Activated naive CD8-positive, alpha-beta T cell treated with anti-CD3 and anti-CD28 coated beads, Interleukin-2, amount 50 U/mL, for 24 hours (primary cell): ENCODE measurements at places on chromosomes 7 and 10.

GRCh38 chr10:100009283-100009792 is 409 bp downstream of the DNMBP start:
- DNase-seq = no peak

DNA sequence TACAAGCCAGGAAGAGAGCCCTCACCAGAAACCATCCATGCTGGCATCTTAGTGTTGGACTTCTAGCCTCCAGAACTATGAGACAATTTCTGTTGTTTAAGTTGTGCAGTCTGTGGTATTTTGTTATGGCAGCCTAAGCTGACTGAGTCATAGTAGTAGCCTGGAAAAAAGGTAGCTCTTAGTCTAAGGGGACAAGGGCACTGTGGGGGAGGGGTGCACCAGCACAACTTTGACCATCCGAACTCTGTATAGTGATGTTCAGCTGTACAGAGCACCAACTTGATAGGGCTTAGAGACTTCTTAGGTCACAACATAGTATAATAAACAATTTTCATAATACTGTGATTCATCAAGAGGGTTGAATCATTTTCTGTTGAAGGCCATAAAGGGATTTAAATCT is 14.3 kb downstream of the EIF4EBP2 start:
- DNase-seq = peak; percentile 14

DNA sequence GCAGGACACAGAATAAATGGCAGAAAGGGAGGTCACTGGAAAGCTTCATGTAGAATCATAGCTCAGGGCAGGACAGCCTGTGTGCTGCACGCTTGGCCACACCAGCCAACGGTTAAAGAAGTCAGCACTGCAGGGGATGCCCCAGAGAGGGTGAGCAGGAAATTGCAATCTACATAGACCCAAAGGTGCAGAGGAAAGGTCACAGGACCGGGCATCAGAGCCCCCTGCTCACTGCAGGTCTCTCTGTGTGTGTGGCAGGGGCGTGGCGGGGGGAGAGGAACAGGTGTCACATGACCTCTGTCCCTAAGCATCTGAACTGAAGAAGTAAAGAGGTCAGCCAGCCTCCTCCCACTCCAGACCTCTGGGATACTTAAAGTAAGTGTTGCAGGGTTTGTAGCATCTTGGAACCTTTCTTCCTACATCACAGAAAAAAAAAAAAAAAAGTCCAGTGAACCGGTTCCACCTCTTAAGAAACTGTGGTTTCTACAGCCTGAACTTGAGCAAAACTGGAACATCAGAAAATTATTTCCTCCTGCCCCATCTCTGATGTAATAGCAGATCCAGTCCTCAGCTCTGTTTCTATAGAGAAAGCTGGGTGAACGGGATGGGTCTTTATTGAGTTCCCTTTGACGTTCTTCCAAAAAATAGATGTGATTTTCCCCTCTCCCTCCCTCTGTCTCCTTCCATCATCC is 64.3 kb downstream of the RGS10 start:
- peak; percentile 61 for DNase-seq

DNA sequence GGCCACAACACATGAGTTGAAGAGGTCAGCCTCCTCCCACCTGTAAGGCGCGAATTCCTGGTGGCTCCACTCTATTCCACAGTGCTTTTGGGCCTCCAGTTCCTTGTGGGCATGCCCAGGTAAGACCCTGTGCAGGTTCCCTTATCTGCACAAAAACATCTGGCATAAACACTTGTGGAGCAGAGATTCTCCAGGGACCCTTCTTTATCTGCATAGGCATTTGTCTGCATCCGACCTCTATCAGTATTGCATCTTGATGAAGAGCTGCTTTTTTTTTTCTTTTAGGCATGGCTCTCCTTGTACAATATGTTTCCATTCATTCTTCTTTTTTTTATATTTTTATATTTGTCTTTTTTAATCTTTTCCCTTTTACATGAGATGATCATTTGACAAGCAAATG is 58.4 kb downstream of the ANKMY2 start:
- DNase-seq = no peak

DNA sequence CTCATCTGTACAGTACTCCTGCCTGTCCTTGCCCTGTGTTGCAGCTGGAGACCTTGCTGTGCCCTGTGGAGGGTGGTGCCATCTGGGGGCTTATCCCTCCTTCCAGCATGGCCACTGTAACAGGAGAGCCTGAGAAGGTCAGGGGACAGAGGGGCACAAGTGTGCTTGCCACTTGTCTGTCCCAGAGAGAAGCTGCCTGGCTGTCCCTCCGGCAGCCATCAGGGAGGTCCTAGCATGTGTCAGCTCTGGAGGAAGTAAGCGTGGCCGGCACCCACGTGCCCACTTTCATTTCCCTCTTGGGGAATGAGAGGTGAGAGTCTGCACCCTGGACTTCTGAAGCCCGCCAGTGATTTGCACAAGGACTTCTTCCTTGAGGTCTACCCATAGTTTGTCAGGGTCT is 97.0 kb upstream of the PPIF start:
- DNase-seq = peak; percentile 29

DNA sequence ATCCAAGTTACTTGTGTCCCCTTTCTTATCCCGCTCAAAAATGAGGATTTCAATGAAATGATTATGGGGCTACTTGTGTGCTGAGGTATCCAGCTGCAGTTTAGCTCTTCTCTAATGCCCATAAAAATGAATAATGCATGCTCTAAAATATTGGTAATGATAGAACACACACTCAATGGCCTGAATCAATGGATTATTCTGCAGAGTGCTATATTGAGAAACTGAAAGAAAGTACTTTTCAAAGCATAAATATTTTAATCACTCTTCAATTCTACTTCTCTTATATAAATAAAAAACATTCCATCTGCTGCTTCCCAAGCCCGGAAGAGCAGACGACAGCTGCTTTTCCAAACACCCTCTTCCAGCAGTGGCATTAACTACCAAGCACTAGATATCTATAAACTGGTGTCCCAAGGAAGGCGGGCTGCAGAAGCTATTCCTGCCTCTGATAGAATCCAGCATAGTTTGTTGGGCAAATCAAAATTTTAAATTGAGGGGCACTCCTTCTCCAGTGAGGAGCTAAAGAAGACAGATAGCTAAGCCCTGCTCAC is 284.9 kb upstream of the AOAH start:
- DNase-seq = no peak

- DNase-seq = no peak
Measured at GRCh38 chr7:72760602-72761001, 67.4 kb downstream of the TYW1B start.

DNA sequence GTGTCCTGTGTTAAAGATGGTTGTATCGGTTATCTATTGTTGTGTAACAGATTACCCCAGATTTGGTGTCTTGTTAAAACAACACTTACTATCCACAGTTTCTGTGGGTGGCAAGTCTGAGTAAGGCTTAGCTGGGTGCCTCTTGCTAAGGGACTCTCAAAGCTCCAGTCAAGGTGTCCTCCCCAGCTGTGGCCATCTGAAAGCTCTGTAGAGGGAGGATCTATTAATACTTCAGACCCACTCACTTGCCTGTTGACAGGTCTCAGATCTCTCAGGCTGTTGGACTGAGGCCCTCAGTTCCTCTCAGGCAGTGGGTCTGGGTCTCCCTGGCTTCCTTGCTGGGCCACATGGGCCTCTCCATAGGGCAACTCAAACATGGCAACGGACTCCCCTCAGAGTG is 19.6 kb downstream of the ARID5B start:
- DNase-seq = no peak

DNA sequence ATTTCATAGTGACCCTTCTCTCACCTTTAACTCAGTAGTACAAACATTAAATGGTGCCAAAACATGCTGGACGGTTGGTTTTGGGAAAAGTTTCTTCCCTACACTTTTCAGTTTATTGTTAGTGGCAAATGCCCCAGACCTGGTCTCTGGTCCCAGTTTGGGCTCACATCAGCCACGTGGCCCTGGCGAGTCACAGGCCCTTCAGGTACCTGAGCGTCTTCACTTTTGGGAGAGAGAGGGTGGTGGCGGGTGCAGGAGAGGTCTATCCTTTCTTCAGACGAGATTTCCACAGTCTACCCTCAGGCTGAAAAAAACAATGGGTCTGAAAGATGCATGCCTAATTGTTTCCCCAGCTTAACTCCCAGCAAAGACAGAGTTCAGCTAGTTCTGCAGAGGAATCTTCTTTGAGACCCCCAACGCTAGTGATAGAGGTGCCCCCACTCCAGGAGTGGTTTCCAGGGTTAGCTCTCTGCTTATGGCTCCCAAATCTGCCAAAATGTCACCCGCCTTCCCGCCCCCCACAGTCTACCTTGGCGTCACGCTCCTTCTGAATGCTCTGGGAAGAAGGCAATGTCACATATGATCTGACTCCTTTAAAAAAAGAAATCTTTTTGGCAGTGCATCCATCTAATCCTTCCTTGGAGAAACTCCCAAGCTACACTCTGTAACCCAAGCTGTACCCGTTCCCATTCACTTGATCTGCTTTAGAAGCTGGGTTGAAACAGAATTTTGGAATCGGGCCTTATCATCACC is 384.8 kb upstream of the FOXK1 start:
- DNase-seq = no peak

GRCh38 chr10:78404296-78404695 is 370.6 kb downstream of the RPS24 start:
- DNase-seq = no peak

DNA sequence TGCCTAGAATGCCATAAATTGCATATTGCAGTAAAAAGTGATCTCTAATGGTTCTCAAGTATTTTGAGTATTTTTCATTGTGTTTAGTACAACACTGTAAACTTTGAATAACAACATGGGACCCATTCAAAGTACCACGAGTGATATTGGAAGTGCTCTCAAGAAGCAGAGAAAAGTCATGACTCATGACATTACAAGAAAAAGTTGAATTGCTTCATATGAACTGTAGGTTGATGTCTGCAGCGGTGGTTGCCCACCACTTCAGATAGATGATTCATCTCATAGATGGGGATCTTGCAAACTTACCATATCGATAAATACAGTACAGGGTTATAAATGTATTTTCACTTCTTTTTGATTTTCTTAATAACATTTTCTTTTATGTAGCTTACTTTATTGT is 33.9 kb downstream of the ENTPD1 start:
- no peak for DNase-seq

- no peak for DNase-seq
Measured at GRCh38 chr7:9097565-9098060, 664.2 kb downstream of the NXPH1 start.

DNA sequence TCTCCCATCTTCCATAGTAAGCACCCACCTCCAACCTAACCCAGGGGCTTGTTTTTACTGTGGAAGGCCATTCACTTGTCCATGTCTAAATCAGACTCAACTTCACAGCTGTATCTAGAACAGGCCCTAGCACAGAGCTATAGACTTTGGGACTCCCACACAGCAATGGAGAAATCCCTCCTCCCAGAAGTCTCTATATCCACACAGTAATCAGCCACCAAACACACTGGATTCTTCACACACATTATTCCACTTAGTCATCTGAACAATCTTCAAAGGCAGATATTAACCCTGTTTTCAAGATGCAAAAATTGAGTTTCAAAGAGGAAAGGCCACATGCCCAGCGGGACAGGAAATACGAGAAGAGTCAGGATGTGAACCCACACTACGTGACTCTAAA is 81.8 kb downstream of the MALSU1 start:
- no peak for DNase-seq

GRCh38 chr10:70355051-70356021 is 27.1 kb downstream of the LRRC20 start:
- peak; percentile 42 for DNase-seq

GRCh38 chr10:62637249-62638061 is 167.1 kb upstream of the ADO start:
- peak; percentile 76 for DNase-seq

DNA sequence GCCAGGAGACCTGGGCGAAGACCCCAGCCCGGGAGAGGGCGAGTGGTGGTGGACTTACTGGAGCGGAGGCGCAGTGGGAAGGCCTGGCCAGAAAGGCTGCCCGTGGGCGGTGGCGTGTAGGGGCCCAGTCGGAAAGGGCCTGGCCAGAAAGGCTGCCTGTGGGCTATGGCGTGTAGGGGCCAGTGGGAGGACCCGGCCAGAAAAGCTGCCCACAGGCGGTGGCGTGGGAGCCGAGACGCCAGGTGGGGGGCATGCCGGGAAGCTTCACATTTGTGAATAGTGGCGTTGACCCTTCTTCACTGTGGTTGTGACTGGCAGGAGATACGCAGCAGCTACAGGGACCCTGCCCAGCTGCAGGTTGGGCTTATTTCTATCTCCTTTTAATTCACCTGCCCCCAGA is 72.9 kb downstream of the DYNC2I1 start:
- no peak for DNase-seq

- DNase-seq = no peak
Measured at GRCh38 chr10:79336739-79337138, 10.5 kb upstream of the PPIF start.

- DNase-seq = peak; percentile 71
Measured at GRCh38 chr7:27150568-27151340, 1.6 kb downstream of the HOXA3 start.

GRCh38 chr7:79988653-79989052 is 146.0 kb upstream of the GNAI1 start:
- DNase-seq = no peak

DNA sequence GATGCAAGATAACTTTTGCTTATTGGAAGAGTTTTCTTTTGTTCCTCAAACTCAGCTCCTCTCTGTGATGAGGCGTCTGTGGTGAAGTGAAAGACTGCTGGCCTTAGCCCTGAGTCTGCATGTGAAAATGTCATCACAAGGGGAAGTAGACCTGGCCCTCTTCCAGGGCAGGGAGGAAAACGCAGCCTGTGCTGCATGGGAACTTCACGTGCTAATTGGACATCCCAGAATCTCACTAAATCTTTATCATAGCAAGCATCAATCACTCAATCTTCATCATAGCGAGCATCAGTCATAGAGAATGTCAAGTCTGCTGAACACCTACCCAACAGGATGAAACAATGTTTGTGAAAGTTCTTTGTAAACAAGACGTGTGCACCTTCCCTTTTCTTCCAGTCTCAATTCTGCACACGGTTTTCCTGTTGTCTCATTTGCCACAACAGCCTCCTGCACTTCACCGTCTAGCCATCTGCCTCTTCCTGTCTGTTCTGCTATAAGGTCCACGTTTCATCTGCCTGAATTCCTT is 314.6 kb downstream of the FRMD4A start:
- DNase-seq = no peak

DNA sequence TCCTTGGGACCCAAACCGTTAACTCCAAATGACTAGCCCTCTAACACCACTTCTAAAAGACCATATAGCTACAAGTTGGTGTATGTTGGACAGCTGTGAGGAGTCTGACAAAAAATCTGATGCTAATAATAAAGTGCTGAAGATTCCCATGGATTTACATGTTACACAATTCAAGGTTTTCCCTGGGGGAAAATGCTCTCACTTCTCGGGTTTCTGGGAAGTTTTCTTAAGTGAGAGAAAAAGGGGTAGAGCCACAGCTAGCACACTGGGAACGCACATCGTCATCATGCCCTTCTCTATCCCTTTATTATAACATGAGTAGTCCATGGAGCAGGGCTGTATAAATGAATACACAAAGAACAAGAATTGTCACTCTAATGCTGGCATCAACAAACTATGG is 162.1 kb downstream of the CHCHD3 start:
- no peak for DNase-seq

- no peak for DNase-seq
Measured at GRCh38 chr7:87435546-87435945, 39.9 kb downstream of the ABCB4 start.

DNA sequence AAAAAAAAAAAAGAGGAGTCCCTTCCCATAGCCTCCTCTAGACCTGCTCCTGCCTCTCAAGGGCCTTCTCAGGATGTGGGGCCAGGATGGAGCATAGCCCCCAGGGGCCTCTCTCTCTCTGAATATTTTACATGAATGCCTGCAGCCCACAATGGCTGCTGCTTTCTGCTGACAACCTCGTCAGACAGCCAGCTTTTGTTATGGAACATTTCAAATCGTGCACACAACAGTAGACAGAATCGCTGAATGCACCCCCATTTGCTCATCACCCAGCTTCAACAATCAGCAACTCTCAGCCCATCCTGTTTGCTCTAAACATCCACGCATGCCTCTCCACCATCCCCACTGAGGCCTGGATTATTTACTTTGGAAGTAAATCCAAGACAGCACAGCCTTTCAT is 5.4 kb downstream of the PLAC9 start:
- no peak for DNase-seq
